ENCODE measurements at places on chromosomes 4 and X.

- no peak for DNase-seq
These were observed 115.2 kb upstream of the BMPR1B start for GRCh38 chr4:94642561-94642866.

GRCh38 chrX:20686256-20686655 lies 419.5 kb upstream of the RPS6KA3 start:
- no peak for DNase-seq

DNA sequence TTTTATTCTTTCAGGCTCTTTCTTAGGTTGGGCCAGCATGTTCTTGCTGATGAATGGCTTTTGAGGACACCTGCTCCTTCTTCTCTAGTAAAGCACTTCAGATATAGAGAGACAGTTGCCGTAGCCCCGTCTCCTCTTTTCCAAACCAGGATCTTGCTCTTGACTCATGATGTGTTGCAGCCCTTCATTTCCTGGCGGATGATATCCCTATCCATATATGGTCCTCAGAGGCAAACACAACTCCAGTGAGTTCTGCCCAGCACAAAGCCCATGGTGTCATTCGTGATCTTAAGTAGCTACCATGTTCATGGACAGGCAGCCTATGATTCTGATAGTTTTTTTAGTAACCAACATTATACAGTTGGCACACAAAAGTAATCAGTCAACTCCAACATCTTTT lies 59.8 kb upstream of the ACSL1 start:
- no peak for DNase-seq

DNA sequence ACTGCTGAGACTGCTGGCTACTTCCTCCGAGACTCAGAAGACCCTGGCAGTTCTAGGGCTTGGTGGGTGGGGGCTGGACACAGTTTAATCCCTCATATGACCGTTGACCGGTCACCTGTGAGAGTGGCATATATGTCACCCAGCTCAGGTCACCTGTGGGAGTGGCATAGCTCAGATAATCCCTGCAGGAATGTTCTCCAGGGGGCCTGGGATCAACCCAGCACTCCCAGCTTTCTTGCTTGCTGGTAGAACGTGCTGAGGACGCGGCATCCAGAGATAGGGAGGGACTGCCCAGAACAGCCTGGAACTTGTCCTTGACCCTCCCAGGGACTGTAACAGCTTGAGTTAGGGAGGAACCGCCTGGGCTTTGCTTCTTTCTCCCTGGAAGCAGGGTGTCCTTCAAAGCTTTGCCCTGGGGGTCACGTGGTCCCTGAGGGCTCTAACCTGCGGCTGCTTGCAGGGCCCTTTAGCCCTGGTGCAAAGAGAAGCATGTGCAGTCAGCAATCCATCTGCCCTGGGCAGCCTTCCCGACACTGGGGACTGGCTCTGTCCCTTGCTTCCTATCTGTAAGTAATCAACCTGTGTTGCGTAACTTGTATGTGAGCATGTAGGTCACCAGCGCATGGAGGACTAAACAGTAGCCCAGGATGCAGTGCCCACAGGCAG lies 55.3 kb downstream of the ZFYVE28 start:
- DNase-seq = no peak

DNA sequence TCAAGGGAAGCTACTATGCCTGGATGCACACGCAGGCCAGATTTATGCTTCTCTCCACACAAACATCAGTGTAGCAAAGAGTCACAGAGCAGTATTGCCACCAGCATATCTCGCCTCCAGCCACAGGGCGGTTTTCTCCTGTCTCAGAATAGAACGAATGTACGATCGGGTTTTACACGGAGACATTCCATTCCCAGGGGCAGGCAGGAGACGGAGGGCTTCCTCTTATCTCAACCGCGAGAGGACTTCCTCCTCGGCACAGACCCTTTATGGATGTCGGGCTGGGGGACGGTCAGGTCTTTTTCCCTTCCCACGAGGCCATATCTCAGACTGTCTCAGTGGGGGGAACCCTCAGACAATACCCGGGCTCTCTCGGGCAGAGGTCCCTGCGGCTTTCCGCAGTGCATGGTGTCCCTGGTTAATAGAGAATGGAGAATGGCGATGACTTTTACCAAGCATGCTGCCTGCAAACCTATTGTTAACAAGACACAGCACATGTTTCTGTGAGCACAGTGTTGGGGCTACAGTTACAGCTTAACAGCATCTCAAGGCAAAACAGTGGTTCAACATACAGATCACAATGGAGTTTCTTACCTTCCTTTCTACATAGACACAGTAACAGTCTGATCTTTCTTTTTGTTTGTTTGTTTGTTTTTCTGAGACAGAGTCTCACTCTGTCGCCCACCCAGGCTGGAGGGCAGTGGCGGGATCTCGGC lies 24.1 kb downstream of the CSF2RA start:
- no peak for DNase-seq

DNA sequence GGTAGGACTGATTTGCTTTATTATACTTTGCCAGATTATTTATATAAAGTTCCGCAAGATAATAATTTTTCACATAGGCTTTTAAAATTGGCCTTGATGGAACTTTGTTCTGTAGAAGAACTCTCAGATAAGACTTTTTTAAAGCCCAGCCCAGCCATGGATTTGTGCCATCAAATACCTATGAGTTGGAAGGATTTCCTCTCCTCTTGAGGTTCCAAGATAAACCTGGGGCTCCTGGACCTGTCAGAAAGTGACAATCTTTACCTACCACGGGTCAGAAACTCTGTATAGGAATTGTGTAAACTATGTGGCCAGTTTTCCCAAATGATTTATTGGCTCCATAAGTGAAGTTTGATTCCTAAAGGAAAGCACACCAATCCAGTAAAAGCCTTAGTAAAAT lies 271.9 kb upstream of the GRID2 start:
- DNase-seq = no peak

- no peak for DNase-seq
These were observed 173.7 kb downstream of the VSIG4 start for GRCh38 chrX:65866146-65866545.

- no peak for DNase-seq
These were observed at the start of gene PNCK for GRCh38 chrX:153673428-153674218. PNCK (minus strand) TSS chrX:153673813; CDS start chrX:153673076, 737 bp downstream.

DNA sequence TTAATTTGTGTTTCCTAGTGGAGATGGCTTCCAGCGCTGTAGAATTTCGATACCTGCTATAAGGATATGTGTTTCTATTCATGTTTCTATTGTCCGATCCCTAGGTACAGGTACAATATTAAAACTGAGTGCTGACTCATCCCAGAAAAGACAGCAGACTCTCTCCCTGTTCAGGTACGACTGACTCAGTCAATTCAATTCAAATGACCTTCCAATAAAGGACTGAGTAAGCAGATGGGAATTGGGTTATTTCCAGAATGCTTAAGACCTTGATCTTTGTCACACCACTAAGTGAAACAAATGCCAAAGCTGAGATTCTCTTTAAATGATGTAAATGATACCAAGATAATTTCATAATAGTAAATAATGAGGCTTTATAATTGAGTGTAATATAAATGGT lies 1596.9 kb downstream of the RPA4 start:
- no peak for DNase-seq

- DNase-seq = no peak
These were observed 16.0 kb upstream of the PAPSS1 start for GRCh38 chr4:107736037-107736436.

GRCh38 chrX:74923942-74924448 lies 1.3 kb downstream of the NEXMIF start:
- DNase-seq = no peak

DNA sequence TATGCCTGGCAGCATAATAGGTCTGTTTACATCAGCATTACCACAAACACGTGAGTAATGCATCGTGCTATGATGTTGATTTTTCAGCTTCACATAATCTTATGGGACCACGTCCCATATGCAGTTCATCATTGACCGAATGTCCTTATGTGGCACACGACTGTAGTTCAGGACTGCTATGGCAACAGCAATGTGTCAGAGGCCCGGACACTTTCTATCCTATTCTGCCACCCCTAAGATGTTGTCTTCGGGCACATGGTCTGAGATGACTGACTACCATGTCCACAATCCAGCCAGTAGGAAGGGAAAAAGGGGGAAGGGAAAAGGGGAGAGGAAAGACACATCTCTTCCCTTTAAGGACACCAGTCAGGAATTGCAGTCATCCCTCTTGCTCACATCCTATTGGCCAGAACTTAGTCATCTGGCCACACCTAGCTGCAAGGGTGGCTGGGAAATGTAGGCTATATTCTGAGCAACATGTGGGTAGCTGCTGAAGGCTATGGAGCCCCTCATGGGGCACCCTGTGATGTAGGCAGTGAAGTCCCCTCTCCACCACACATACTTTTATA lies 196.0 kb upstream of the RBPJ start:
- no peak for DNase-seq

GRCh38 chr4:153486281-153487151 lies 20.4 kb downstream of the TMEM131L start:
- no peak for DNase-seq

GRCh38 chr4:173446416-173446815 lies 47.5 kb upstream of the SCRG1 start:
- DNase-seq = no peak

- no peak for DNase-seq
These were observed at the start of gene IL3RA for GRCh38 chrX:1336331-1336943. IL3RA (plus strand) TSS chrX:1336785; CDS start chrX:1341766, 4,981 bp downstream.

DNA sequence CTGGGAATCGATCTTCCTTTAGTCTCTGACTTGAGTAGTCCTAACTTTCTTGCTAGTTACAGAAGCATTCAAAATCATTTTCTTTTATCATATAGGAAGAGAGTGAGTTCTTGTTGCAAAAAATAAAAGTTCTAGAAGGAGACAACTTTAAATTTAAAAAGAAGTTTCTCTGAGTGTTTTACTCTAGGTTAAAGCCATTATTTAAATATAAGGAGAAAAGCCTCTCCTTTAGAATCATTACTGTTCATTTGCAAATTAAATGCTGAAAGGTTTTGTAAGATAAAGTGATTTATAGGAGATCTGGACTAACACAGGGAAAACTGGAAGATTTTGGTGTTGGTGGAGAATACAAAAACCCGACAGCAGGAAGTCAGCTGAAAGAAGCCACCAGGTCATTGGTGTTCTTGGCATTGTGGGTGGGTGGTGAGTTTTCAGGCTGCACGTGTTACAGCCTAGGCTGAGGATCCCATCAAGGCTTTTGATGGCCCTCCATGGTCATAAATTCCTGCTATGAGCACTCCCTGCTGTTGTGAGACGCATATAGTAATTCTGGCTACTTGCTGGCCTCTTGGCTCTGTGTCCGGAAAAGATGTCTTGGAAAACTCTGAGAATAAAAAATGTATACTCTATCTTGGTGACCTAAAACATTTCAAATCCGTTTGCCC lies 81.6 kb downstream of the GPAT3 start:
- DNase-seq = no peak

- no peak for DNase-seq
These were observed 665.5 kb downstream of the TLL1 start for GRCh38 chr4:166538491-166539005.

- no peak for DNase-seq
These were observed 7.8 kb downstream of the SPATA4 start for GRCh38 chr4:176187624-176188023.

GRCh38 chr4:13059019-13059418 lies 425.1 kb downstream of the RAB28 start:
- no peak for DNase-seq

DNA sequence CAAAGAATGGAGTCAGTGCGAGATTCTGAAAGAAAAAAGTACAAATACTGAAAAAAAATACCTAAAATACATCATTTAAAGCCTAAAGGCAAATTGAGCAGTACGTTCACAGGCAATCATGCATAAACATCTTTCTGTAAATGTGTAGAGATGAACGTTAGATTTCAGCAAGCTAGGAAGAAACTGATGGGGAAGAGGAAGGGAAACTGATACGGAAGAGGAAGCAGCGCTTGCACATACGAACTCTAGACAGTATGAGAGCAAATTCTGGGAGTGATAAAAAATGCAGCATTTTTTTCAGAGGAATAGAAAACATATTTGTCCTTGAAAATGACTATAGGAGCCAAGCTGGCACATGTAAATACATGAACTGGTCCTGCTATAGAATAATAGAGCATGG lies 9.4 kb downstream of the ANKRD50 start:
- no peak for DNase-seq

DNA sequence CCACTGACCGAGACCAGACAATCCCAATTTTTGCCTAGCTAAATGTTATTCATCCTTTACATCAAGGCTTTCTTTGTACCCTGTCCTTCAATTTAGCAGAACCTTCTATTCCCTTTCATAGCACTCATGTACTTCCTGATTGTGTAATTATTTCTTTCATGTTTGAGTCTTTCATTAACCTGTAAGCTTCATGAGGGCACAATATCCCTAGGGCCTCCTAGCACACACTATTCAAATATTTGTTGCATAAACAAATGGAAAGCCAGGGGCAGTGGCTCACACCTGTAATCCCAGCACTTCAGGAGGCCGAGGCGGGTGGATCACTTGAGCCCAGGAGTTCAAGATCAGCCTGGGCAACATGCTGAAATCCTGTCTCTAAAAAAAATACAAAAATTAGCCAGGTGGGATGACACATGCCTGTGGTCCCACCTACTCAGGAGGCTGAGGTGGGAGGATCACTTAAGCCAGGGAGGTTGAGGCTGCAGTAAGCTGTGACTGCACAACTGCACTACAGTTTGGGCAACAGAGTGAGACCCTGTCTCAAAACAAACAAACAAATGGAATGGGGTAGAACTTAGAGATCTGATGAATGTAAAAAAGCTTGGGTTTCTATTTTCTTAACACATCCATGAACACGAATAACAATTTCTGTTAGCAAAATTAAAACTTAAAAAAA lies 59.0 kb downstream of the SAT1 start:
- DNase-seq = no peak

- no peak for DNase-seq
These were observed 440.9 kb downstream of the MID1IP1 start for GRCh38 chrX:39242187-39242586.

- DNase-seq = no peak
These were observed 261.5 kb downstream of the SLC7A11 start for GRCh38 chr4:137980641-137981040.

GRCh38 chr4:168119890-168120289 lies 27.6 kb downstream of the ANXA10 start:
- no peak for DNase-seq

DNA sequence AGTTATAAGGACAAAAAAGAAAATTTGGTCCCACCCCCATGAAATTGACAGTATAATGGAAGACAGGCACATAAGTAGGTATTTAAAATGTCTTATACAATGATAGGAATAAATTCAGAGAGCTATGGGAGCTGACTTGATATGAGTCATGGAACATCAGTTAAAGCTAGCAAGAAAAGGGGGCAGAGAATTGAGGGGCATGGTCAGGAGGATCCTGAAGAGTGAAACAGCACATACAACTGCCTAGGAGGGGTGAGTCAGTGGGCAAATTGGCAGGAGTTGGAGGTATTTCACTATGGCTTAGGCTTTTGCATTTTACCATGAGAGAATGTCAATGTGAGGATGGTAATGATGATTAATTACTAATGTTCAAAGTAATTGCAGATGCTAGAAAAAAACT lies 95.4 kb upstream of the BANK1 start:
- DNase-seq = no peak

GRCh38 chr4:89364541-89364940 lies 56.9 kb upstream of the GPRIN3 start:
- DNase-seq = no peak

- DNase-seq = no peak
These were observed 31.5 kb downstream of the SMS start for GRCh38 chrX:21972046-21972445.

- DNase-seq = no peak
These were observed 21.2 kb downstream of the HERC3 start for GRCh38 chr4:88613417-88613875.
